ENCODE measurements at places on chromosomes 12 and 14. TPM values are rescaled to one million over a fixed set of nuclear protein-coding genes. Genes with fewer than 3 reads are reported as not detected.

DLK1 gene
- total RNA-seq, result 1,875 TPM

SPIC gene
- total RNA-seq, result not detected

C3AR1 gene
- total RNA-seq, result 2.5 TPM

MDM1 gene
- 20.4 TPM for total RNA-seq

SPX gene
- 0.23 TPM for total RNA-seq
